ENCODE measurements at places on chromosomes 11 and 22.

DNA sequence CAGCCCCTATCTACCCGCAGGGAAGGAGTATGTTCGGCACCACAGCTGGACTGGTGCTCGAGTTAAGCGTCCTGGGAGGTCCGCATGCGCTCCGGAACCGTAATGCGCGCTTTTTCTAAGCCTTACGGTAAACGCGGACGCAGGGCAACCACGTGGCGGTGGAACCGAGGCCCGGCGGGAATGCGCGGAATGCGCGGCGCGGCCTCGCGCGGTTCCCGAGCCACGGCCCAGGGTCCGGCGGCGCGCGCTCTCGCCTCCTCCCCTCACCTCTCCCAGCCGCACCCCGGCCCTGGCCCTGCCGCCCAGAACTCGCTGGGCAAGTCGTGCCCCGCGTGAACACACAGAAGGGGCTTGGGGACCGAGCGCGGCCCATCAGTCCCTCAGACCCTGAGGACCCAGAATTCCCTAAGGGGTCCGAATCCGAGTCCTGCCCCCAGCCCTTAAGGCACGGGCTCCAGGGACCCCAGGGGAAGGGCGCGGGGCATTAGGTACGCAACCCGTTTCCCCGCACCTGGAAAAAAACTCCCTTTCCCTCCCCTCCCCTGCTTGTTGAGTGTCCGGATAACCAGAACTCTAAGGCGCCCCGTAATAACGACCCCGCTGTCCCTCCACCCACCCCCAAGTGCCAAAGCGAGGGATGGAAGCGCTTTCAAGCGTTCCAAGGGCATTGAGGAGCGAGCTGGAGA lies 4.3 kb upstream of the CCND1 start:
- no peak for DNase-seq

GRCh38 chr11:59206635-59207034 lies 6.1 kb downstream of the MPEG1 start:
- DNase-seq: peak; percentile 49

- DNase-seq: peak; percentile 91
These were observed 13.8 kb upstream of the SLC39A13 start for GRCh38 chr11:47394322-47395222.

DNA sequence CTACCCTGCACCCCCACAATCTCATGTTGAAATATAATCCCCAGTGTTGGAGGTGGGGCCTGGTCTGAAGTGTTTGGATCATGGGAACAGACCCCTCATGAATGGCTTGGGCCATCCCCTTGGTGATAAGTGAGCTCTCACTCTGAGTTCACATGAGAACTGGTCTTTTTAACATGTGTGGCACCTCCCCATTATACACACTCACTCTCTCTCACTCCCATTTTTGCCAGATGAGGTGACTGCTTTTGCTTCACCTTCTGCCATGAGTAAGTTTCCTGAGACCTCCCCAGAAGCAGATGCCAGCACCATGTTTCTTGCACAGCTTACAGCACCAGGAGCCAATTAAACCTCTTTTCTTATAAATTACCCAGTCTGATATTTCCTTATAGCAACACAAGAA lies 32.1 kb upstream of the DRD2 start:
- no peak for DNase-seq

DNA sequence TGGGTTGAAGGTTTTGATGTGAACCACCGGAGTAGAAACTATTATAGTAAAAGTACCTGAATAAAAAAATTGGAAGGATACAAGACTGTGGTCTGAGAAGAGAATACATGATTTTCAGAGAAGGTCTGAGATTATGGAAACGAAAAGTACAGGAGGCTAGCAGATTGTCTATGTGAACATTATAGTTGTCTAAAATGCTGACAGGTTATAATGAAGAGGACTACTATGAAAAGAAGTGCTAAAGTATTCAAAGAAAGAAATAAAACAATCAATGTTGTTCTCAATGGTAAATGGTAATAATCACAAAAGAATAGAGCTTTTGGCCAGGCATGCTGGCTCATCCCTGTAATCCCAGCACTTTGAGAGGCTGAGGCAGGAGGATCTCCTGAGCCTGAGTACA lies 34.0 kb downstream of the RAB6A start:
- no peak for DNase-seq

- no peak for DNase-seq
These were observed 11.3 kb downstream of the MYBPC3 start for GRCh38 chr11:47340980-47341775.

GRCh38 chr11:61414547-61414946 lies 15.2 kb downstream of the CPSF7 start:
- no peak for DNase-seq

GRCh38 chr22:47681411-47682165 lies 919.1 kb downstream of the TBC1D22A start:
- DNase-seq: no peak

DNA sequence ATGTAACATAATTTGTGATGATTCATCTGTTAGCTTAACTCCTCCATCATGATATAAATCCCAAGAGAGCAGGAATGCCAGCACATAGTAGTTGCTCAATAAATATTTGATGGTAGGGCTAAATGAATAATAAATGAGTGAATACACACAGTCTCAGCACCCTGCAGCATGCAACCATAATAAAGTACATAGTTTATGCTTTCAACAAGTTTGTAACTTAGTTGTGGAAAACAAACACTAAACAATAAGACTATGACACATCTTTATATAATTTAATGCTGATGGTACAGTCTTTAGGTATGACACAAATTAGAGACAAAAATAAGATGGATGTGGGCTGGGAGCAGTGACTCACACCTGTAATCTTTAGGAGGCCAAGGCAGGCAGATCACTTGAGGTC lies 3.8 kb downstream of the ALKBH8 start:
- DNase-seq: no peak

DNA sequence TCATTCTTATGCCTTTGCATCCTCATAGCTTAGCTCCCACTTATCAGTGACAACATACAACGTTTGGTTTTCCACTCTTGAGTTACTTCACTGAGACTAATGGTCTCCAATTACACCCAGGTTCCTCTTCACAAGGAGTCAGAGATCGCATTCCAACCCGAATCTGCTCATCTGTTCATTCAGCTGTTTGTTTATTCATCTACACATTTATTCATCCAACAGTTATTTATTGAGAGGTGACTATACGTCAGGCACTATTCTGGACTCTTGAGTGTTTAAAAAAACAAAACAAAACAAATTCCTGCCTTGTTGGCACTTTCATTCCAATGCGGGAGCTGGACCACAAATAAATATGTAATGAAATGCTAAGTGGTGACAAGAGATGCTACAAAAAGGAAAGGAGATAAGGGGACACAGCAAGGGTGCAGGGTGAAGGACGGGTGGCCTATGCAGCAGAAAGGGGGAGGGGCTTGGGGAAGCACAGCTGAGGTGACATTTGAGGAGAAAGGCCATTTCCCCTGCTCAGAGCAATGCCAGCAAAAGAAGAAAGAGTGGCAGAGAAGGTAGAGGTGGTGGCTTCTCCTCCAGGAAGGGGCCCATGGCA lies 393.8 kb upstream of the SYN3 start:
- no peak for DNase-seq

DNA sequence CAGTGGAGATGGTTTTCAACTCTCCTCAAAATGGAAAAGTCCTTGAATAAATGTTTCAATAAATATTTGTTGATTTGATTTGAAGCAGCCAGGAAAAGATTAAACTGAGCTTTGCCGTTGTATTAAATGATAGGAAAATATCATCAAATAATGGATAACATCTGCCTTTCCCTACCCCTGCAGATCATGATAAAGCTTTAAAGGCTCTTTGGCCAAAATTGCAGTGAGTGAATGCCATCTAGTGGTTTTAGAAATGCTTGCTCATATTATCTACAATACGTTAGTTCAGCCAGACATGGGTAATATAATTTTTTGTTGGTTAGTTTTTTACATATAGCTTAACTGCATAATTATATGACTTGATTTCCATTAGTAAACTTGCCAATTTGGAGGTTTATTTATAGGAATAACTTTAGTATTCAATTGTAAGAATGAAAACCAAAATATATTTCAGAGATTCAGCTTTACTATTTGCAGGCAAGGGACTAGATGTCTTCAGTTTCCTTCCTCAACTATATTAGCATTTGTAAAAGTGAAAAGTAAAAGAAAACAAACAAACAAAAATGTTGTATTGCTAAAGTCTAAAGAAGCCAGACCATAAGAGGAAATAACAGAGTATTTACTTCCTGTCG lies 159.2 kb downstream of the MSANTD4 start:
- peak; percentile 58 for DNase-seq

- DNase-seq: no peak
These were observed 16.1 kb upstream of the MS4A7 start for GRCh38 chr11:60362241-60362640.

All from KBM-7 (cell line).